ENCODE measurements at places on chromosomes 2 and 18.

GRCh38 chr2:207286106-207286505 lies 120.4 kb upstream of the KLF7 start:
- no peak for DNase-seq

DNA sequence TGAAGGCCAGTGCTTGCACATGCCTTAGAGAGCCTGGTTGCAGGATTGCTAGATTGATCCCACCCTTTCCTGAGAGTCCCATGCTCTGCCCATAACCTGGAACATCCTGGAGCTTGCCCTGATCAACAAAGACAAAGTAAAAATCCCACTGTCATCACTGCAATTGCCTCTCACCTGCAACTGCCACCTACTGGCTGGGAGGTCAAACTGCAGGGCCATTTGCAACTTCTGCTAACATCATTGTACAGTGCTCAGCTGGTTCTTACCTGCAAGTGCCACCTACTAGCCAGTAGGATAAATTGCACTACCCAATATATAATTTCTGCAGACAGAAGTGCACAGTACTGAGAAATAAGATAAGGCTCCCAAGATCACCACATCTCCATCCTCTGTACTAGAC lies 947.5 kb downstream of the CPS1 start:
- DNase-seq = no peak

- no peak for DNase-seq
Measured at GRCh38 chr2:157432475-157433106, 11.3 kb downstream of the CYTIP start.

GRCh38 chr2:206935991-206936842 lies 3.1 kb upstream of the CPO start:
- no peak for DNase-seq

GRCh38 chr2:187453078-187453641 lies 5.1 kb upstream of the CALCRL start:
- DNase-seq = no peak

DNA sequence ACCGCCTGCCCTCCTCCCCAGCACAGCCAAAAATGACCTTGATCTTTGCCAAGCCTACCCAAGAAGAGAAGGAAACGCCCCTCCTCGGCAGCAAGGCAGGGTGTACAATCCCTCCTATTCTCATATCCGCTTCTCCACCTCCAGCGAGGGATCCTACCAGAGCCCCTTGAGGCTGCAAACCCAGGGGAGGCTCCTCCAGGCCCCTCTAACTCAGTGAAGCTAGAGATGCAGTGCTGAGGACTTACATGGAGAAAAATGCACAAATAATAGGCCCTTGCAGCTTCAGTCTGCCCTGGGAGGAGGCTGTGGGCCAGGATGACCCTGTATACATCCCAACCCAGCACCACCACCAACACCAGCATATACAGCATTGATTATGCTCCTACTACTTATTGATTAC lies 46.9 kb upstream of the POMC start:
- DNase-seq = no peak

GRCh38 chr2:8000870-8001269 lies 681.0 kb upstream of the ID2 start:
- DNase-seq = no peak

GRCh38 chr2:158174495-158174894 lies 72.8 kb downstream of the UPP2 start:
- no peak for DNase-seq

DNA sequence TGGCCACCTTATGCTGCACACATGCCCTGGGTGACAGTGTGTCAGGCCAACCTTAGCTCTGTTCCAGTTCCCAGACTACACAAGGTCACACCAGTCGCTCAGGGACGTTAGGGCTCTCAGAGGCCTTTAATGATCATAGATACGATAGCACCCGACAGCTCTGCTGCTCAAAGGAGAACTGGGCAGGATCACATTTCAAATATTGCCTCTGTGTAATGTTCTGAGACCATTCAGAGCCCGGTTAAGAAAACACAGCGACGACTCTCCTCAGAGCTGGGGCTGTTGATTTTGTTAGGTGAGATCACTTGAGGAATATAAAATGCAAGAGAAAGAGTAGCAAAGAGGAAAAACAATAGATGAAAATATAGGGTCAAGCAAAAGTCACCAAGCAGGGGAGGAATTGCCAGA lies 166.6 kb upstream of the TANK start:
- DNase-seq = no peak

DNA sequence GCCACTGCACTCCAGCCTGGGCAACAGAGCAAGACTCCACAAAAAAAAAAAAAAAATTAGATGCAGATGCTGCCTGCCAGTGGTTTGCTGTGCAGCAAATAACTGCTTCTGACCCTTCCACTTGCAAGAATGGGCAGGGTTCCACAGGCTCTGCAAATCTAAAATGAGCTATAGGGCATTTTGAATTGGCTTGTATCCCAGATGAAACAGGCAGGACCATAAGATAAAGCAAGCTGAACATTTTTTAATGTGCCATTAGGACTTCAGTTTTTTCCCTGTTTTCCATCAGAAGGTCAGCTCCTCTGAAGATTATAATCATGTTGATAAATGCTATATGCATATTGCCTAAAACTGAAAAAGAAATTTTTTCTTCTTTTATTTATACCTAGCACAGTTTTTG lies 15.7 kb upstream of the FZD7 start:
- DNase-seq = no peak

GRCh38 chr18:73214970-73215369 lies 347.2 kb upstream of the NETO1 start:
- DNase-seq = no peak

GRCh38 chr2:75465317-75465984 lies 95.3 kb downstream of the EVA1A start:
- no peak for DNase-seq

Measured in activated gamma-delta T cell (primary cell).